ENCODE measurements at places on chromosomes 12 and 14.

DNA sequence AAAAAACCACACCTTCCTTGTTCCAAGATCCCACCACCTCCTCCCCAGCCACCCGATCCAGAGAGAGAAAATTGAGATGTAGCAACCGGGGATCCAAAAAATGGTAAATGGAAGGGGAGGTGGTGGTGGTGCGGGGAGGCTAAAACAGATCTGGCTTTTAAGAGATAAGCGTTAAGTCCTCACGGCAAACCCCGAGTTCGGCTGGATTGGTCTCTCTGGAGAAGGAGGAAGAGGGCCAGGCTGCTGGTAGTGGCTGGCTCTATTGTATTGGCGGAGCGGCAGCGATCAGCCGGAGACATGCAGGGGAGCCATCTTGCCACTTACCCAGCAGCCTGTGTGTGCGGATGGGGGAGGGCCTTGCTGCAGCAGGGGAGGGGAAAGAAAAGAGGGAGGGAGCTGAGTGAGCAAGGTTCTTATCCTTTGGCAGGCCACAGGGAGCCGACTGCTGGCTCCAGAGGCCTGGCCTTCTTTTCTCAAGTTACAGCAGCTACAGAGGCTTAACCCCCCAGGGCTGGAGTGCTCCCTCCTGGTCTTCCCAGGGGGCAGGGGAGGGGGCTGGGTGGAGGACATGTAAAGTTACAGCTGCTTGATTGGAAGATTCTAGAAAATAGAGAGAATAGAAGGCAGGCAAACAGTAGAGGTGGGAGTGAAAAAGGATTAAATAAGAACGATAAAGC lies 14.1 kb upstream of the CDH24 start:
- no peak for DNase-seq

- no peak for DNase-seq
Measured at GRCh38 chr12:41287500-41288141, 99.5 kb downstream of the PDZRN4 start.

- DNase-seq: no peak
Measured at GRCh38 chr14:102805371-102805891, 28.2 kb downstream of the TRAF3 start.

DNA sequence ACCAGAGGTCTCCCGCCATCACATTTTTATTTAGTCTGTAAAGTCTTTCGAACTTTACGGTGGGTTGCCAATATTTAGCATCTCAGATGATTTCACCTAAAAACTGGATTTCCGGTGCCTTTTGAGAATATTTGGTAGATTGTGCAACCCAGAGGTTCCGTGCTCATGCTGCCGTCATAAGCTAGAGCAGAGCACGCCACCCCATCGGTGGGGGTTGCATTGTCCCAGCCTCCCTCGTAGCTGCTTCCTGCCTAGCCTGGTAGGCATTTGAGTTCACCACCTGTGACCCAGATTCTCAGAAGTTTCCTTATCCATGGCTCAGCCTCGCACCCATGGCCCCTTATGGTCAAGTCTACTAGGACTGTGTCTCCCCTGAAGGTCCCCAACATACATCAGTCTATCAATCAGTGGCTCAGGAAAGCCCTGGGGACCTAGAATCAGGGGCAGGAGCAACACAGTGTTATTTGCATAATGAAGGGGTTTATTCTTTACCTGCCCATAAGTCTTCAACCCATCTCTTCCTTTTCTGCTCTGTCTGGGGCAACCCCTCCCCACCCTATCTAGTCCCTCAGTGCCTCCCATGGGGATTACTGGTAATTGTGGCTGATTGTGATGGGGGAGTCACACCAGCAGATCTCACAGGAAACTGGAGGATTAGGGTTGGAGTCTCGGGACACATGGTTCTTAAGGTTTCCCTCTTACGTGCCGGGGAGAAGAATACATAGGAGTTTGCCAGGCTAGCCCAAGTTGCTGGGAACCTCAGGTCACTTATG lies 152.3 kb downstream of the PHETA1 start:
- no peak for DNase-seq

Measured in cortex of kidney (tissue), 1 donor.